Daoy (cell line): ENCODE measurements at places on chromosomes 3 and 15. TPM values are rescaled to one million over a fixed set of nuclear protein-coding genes. Genes with fewer than 3 reads are reported as not detected.

- no peak for DNase-seq
These were observed 207.6 kb downstream of the ADAMTS17 start for GRCh38 chr15:100134089-100134583.

DNA sequence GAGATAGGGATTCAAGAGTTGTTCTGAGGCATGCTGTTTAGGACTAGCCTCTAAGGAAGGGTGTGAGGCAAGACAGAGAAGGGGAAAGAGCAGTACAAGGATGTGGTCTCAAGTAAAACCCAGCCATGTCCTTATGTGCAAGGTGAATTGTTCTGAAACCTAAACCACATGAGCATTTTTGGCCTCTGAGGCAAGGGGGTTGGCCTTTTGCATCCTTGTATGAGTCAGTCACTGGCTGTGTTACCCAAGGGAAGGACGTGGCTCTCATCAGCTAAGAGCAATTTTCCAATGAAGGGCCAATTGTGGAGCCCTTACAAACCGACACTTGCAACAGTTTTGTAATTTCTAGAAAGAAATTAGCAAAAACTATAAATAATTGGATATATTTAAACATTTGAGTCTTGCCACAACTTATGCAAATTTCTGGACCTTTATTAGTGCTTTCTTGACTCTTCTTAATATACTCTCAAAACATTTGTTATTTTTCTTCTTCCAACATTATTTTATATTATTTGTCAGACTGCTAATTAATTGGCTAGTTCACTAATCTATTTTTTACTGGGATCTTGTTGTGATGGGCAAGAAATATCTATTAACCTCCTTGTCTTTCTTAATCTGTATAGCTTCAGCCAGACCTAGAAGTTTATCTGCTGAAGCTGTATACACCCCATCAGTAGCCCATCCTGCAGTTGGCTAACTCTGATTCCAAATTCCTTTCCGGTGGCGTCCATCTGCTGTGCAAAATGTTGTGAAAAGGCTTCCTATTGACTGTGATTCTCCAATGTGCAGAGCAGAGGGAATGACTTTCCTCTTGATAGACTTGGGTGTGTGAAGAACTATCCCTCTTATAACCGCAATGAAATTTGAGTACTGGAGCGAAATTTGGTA, 97.7 kb upstream of the P2RY1 start:
- no peak for DNase-seq

GRCh38 chr3:119642746-119643473, 17.5 kb downstream of the POPDC2 start:
- peak; percentile 27 for DNase-seq

Gene MB21D2
- 43.2 and 54.1 TPM in 2 replicates for total RNA-seq

Gene THPO
- not detected in 2 replicates for total RNA-seq

Gene CCR9
- not detected in 2 replicates for total RNA-seq

Gene WDR72
- 0.12 and 0.17 TPM in 2 replicates for total RNA-seq
